ENCODE measurements at places on chromosomes 12 and 14.

DNA sequence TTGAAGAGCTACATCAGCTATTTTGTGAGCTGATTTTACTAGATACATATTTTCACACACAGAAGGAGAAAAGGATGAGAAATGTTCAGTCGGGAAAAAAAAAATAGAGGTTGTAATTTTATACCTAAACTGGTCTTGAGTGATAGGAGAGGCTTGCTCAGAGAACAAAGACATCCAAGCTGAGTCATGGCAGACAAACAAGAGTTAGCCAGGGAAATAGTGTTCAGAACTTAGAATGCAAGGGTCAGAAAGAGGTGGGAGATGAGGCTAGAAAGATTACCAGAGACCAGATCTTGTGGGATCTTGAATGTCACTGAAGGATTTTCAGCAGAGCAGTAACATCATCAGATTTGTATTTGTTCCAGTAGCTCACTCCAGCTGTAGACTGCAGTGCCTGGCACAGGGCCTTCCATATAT, 121.9 kb upstream of the ATF1 start:
- DNase-seq, result no peak

- no peak for DNase-seq
Observed at GRCh38 chr12:23657598-23657997, 291.9 kb downstream of the SOX5 start.

- DNase-seq, result no peak
Observed at GRCh38 chr12:113261847-113262470, 40.7 kb downstream of the TPCN1 start.

- no peak for DNase-seq
Observed at GRCh38 chr12:74334780-74335179, 202.9 kb upstream of the ATXN7L3B start.

GRCh38 chr14:78764240-78764639, 594.1 kb downstream of the NRXN3 start:
- DNase-seq, result no peak

DNA sequence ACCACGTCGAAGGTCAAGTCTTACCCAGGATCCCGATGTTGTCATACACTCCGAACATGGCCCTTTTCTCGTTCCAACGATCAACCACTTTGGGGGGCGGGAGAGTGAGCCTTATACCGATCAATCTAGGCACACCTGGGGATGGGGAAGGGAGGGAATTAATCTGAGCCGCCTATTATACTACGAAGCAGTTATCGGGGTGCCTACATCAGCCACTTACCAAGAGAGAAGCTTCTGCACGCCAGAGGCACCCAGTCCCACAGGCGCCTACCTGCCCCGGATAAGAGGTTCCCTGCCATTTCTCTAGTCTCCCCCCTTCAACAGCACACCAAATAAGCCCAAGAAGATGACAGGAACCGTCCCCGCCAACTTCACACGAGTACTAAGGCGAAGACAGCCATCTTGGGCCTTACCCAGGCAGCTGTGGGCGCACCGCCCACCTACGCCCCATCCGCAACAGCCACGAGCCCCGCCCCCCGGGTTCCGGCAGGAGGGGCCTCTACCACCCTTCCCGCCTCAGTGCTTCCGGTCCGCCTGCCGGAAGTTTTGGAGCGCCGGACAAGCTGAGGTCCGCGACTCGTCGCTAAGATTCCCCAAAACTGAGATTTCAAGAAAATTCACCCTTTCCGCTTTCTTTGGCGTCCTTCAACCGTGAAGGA, at the start of gene MRPL51:
MRPL51 (minus strand) TSS at position 425 of the 659 bp plus-strand sequence; CDS start at position 299, 126 bp downstream.
- DNase-seq, result peak; percentile 87

GRCh38 chr12:129871991-129872972, 31.5 kb downstream of the TMEM132D start:
- DNase-seq, result no peak

GRCh38 chr12:10153271-10154144, 18.4 kb downstream of the OLR1 start:
- peak; percentile 25 for DNase-seq

DNA sequence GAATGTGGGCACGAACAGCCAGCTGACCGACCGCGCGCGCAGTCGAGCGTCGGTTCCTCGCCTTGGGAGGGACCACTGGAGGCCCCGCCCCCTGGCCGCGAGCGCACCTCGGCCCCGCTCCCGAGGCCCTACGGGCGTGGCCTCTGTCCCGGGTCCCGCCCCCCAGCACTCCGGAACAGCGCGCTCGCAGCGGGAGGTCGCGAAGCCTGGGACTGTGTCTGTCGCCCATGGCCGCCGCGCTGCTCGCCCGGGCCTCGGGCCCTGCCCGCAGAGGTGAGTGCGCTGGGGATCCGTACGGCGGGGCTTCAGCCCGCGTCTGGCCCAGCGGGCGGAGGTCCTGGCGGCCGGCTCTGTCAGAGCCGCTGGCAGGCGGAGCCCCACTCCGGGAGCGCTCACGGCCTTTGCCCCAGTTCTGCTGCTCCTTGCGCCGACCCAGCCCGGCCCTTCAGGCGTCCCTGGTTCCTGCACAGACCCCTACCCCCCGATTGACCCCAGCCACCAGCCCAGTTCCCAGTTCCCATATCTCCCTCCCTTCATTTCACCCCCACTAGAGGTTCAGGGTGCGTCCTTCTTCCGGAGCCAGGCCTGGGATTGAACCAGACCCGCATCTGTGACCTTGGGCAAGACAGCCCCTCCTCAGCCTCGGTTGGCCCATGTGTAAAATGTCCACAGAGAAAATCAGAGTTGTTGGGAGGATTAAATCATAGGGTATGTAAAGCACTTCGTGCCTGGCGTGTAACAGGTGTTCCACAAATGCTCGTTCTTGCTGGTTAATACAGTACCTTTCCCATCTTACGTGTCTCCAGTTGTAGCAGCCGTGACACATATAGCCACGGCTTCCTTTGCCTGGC, at the start of gene ACADS:
ACADS (plus strand) TSS at position 168 of the 851 bp plus-strand sequence; CDS start at position 228, 60 bp downstream.
- peak; percentile 73 for DNase-seq

DNA sequence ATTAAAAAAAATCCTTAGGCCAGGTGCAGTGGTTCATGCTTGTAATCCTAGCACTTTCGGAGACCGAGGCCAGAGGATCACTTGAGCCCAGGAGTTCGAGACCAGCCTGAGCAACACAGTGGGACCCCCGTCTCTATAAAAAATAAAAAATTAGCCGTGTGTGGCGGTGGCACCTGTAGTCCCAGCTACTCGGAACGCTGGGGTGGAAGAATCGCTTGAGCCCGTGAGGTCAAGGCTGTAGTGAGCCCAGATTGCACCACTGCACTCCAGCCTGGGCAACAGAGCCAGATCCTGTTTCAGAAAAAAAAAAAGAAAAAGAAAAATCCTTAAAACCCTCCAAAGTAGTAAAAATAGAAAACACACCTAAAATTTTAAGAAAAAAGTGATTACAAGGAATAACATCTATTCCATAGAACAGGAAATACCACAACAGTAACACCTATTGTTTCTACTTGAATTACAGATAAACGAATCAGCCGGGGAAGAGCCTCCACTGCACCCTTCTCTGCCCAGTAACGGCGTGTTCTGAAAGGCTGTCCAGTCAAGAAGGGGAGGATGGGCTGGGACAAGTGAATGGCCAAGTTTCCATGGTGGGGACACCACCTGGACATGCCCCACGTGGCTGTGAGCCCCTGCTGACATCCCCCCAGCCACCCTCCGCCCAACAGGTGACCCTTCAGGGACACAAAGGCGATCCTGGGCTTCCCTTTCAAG, 17.8 kb downstream of the POLE start:
- DNase-seq, result no peak

- no peak for DNase-seq
Observed at GRCh38 chr12:92158796-92159439, 13.3 kb upstream of the BTG1 start.

DNA sequence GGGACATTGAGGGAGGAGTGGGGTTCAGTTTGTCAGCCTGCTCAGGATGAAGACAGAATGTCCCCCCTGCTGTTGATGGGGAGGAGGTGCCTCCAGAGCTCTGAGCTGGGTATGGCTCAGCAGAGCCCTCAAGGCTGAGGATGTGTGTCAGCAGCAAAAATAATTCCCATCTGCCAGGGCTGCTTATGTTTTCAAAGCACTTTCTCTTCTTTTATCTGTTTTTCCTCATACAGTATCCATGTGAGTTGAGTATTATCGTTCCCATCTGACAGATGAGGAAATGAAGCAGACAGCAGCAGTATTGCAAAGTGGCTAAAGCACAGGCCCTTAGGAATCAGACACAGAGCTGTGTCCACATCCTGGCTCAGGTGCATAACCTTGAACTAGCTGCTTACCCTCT, 94.1 kb downstream of the SLC8A3 start:
- DNase-seq, result no peak

DNA sequence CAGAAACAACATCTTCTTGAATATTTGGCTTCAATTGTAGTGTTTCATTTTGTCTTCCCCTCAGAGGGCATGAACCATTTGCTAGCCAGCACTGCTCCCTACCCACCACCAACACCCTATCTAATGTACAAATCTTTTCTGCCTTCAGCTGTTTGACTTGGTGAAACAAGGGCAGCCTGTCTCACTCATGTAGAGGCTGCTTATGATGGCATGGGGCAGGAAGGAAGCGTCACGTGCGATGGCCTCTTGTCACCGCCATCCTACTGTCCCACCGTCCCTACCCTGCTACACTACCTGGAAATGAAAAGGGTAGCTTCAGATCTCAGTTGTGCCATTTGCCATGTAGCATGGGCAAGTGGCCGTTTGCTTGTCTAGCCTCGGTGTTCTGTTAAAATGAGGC, 29.9 kb upstream of the LRTM2 start:
- no peak for DNase-seq

DNA sequence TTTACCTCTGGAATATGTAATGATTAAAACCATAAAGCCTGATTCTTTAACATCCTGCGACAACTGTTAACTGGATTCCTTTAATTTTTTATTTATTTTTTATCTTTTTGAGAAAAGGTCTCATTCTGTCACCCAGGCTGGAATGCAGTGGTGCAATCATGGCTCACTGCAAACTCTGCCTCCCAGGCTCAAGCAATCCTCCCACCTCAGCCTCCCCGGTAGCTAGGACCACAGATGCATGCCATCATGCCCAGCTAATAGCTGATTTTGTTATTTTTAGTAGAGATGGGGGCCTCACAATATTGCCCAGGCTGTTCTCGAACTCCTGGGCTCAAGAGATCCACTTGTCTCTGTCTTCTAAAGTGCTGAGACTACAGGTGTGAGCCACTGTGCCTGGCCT, 3.7 kb downstream of the MYBPC1 start:
- no peak for DNase-seq

DNA sequence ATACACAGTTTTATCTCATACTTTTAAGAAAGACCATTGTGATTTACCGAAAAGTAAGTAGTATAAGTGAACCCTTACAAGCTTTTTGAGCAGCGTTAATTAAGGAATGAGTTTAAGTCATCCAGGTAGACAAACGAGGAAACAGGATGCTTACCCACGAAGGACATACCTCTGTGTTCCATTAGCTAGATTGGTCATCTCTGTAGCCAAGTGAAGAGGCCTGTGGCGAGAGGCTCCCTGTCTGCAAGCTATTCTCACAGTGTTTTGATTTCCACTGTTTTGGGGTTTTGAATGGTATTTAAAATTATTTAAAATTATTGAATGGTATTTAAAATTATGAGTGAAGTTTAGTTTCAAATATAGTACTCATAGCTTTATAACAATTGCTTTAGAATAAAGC, 342.1 kb upstream of the RGS6 start:
- DNase-seq, result no peak

GRCh38 chr12:45655186-45655585, 74.3 kb upstream of the ARID2 start:
- peak; percentile 20 for DNase-seq

DNA sequence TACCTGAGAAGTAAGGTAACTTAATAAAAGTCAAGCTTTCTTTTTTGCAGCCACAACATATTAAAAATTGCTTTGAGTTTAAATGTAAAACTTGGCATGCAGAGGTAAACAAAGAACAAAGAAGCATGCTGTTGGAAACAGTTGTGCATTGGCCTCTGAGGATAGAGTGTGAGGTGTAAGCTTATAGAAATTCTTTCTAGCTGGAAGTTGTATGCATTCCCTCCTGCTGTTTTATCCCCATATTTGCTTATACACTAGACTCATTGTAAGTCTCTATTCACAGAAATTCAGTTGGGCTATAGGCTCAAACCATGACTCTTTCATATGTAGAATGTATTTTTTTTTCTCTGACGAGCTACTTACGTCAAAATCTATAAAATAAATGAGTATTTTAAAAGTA, 316.3 kb downstream of the SLC6A15 start:
- no peak for DNase-seq

DNA sequence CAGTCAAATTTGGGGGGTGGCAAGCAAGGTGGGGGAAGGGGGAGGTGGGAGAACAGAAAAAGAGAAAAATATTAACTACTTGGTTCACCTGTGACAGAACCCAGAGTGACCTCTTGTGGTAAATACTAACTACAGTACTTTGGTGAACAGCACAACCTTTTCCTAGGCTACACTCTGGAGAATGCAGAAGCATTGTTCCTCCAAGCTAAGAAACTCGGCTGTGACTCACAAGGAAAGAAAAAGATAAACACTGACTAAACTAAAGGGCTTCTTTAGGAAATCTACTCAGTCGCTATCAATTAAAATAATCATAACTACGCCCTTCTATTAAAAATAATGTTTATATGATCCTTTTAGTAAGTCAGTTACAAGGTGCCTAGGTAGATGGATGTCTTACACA, 5.4 kb downstream of the KCNH5 start:
- DNase-seq, result no peak

GRCh38 chr12:25151476-25151875, 43.5 kb downstream of the DNAI7 start:
- no peak for DNase-seq

- no peak for DNase-seq
Observed at GRCh38 chr14:92567173-92567725, 53.7 kb downstream of the RIN3 start.

DNA sequence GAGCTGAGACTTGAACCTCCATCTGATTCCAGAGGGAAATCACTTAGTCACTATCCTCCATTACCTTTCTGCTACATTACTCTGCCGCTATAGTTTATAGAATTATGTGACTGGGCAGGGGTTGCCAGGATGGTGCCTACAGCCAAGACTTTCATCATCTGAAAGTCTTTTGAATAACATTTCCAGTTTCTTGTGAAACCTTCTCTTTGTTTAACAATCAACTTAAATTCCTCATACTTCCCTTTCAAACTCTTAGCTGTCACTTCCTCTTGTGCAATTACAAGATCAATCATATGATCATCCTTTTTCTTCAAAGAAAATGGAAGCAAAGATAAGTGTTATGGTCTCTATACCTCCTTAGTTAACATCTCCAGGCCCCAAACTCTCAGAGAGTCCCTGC, 25.4 kb upstream of the PELI2 start:
- DNase-seq, result no peak

DNA sequence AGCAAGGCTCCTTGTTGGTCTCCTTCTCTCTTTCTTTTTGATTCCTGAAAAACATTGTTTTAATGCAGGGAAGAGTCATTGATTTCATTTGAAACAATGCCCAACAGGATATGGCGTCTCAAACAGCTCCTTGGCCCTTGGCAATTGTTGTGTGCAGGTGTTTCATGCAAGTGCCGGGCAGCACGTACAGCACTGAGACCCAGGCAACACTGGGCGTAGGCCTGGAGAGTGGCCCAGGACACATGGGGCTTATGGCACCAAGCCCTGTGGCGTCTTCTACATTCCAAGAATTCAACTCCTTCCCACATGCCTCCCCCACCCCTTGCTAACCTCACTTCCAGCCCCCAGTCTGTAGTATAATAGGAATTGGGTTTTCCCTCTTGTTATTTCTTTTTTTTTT, 230.4 kb downstream of the SPTSSA start:
- no peak for DNase-seq

Measured in activated CD8-positive, alpha-beta memory T cell treated with anti-CD3 and anti-CD28 coated beads for 4 hours (primary cell).